ENCODE measurements at places on chromosomes 13 and 19.

DNA sequence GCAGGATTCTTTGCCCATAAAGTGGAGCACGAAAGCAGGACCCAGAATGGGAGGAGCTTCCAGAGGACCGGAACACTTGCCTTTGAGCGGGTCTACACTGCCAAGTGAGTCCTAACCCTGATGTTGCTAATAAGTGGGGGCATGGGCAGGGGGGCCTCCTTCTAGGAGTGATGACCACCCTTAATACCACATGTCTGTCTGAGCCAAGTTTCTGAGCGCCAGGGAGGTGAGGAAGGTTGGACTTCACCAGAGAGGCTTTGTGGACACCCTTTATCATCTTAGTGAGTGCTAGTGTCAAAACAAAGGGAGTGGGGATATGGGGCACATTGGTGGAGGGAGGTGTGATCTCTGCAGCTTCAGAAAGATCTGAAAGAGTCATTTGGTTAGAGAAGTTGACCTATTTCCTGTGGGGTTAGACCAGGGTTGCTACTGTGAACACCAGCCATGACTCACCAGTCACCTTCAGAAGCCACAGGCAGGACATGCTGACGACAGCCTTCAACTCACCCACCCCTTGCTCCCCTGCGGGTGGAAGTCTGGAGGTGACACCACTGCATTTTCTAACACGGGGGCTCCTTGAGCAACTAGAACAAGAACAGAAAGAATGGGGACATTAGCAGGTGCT lies 8.8 kb downstream of the ALOX5AP start:
- DNase-seq: peak; percentile 78

DNA sequence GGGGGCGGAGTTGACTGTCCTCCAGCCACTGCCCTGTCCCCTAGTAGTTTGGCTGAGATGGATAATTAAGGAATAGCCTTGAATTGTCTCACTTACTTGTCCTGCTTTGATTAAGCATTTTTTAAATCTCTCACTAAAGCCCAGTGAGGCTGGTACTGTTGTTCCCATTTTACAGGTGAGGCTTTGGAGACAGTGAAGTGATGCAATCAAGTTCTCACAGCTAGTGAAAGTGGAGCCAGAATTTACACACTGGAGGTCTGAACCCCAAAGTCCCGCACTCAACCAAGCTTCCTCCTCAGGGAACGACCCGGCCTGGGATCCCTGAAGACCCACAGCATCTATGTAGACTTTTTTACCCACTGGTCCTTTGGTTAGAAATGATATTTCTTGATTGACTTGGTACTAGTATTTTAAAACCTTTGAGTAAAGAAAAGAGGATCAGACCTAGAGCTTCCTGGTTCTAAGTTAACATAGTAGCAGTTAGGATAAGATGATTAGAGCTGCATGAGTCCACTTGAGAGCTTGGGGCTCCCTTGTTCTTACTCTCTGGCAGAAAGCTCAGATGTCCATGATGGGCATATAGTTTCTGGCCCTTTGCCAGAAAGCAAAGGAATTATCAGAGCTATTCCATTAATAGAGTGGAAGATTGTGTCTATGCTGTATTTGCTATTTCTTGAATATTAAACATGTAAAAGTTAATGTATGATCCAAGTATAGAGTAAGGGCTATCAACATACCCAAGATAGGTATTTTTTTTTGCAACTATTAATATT lies 154.3 kb downstream of the LMO7 start:
- no peak for DNase-seq

- DNase-seq: no peak
Observed at GRCh38 chr13:110168999-110169933, 137.7 kb downstream of the COL4A1 start.

DNA sequence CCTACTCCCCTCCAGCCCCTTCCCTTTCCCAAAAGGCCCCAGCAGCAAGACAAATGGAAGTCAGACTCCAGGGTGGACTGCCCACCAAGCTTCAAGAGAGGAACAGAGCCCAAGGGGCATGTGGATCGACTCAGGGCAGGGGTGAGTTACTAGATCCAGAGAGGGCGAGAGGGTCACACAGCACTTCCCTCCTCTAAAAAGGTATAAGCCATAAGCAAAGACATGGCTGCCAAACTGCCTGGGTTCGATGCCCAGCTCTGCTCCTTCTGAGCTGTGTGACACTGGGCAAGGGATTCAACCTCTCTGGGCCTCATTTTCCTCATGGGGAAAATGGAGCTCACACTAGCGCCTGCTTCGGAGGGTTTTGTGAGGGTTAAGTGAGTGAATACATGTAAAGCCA lies 3.8 kb downstream of the PPP1R14A start:
- no peak for DNase-seq

DNA sequence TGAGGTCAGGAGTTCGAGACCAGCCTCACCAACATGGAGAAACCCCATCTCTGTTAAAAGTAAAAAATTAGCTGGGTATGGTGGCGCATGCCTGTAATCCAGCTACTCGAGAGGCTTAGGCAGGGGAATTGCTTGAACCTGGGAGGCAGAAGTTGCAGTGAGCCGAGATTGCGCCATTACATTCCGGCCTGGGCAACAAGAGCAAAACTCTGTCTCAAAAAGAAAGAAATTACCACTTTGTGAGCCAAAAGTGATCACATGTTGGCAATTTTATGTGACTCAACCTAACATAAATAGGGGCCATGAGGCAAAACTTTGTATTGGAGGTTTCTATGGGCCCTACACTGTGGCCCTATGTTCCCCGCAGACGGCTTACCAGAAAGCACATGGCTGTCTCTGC lies 72.2 kb downstream of the MAP4K1 start:
- DNase-seq: no peak

DNA sequence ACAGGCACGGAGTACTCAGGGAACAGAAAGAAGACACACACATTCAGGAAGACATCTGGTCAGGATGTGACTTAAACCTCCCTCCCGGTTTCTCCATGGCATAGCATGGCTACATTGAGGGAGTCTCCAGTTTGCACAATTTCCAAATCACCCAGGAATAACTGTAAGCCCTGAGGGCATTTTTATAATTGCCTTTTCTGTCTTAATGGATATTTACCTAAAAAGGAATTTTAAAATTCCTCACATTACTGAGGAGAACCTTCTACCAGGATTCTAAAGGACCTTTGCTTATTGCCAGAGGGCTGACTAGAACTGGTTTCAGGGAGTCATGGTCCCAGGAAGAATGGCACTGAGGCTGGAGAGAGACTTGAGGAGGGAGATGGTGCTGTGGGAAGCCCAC lies 21.4 kb downstream of the PEG3 start:
- DNase-seq: no peak

GRCh38 chr19:58544591-58545285 lies 874 bp downstream of the TRIM28 start:
- DNase-seq: no peak

DNA sequence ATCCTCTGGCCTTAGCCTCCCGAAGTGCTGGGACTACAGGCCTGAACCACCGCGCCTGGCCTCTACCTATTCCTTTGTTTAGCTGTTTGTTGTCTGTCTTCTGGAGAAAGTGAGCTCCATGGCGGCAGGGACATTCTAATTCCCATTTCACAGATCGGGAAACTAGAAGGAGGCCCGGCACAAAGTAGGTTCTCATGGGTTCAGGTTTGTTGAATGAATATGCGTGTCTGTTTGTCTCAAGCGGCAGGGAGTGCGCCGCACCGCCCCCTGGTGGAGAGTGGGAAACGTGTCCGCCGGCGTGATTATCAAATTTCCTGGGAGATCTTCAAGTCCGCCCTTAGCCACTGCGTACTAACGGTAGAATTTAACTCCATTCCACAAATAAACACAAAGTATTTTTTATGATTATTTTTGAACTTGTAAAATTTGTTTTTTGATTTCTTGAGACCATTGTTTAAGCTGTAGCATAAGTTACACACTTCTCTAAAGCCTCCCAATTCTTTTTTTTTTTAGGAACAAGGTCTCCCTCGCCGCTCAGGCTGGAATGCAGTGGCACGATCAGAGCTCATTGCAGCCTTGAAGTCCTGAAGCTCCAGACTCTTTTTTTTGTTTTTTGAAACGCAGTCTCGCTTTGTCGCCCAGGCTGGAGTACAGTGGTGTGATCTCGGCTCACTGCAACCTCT lies 8.9 kb upstream of the CCDC9 start:
- peak; percentile 87 for DNase-seq

DNA sequence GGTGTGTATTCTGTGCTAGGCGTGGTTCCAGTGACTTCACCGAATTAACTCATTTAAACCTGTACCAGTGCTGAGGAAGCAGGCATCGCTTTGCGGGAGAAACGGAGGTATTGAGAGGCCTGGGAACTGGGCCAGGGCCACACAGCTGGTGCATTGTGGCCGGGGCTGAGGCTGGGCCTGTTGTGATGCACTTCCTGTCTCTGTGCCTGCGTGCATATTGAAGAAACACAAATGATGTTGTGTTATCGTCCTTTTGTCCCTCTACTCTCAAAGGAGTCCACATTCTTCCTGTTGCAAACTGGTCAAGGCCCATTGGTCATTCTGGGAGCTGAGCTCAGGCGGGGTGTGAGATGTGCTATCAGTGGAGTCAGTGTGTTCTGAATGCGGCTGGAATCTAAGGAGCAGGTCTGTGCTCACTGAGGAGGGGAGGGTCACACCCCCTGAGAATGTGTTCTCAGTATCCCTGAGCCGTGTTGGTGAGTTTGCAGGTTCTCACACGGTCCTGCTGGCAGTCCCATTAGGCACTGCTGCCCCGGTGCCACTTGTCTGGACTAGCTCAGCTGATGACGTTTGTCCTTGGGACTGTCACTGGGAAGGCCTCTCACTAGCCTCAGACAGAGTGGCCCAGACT lies 62.1 kb downstream of the ARHGEF7 start:
- DNase-seq: peak; percentile 42

GRCh38 chr13:46676378-46676725 lies 120.6 kb downstream of the ESD start:
- no peak for DNase-seq

GRCh38 chr13:28529836-28530235 lies 34.9 kb upstream of the FLT1 start:
- no peak for DNase-seq
